ENCODE measurements at places on chromosomes 5 and 9.
A peak's percentile ranks its signal among the peaks of the same experiment; 100 is the strongest.

DNA sequence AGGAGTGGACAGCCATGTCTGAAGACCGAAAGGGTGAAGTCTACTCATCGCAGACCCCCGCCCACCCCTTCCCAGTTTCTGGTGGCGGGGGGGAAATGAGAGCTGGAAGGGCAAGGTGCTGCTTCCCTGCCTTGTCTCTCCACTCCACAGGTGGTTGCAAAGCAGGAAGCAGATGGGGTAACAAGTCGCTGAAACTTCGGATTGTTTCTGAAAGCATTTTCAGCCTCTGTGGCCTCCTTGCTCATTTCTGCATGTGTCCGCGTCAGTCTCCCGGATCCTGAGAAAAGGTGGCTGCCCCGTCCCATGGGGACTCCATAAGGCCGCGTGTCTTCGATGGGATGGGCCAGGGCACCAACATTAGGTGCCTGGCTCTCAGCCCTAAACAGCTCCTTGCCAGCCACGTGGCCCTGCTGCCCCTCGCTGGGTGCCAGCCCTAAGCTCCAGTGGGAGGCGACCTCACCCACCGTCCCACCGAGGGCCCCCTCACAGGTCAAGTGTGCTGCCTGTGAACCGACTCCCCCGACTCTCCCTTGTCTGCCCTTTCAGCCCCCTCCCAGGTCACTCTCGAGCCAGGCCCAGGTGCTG, 971 bp downstream of the PHYKPL start:
- no peak for DNase-seq

DNA sequence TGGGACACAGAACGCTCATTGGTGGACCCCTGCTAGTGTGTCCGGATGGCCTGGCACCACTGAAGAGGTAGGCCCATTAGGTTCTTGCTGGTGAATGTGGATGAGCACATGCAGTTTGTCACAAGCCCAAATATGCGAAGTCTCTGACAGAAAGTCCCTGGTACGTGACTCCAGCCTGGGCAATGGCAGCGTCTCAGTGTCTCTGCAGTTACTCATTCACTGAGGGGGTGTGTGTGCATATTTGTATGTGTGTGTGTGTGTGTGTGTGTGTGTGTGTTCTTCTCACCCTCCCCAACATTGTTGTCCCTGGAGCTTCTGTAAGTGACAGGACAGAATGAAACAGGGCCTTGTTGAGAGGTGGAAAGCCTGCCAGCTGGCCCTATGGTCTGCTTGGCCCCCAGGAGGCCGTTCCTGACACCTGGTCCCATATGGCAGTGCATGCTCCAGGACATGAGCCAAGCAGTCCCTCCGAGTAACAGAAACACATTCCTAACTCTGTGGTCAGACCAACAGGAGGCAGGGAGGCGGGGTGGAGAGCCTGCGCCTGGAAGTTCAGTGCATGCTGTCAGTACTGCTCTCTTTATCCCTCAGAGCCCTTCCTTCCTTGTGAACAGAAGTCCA, 169.9 kb downstream of the SLC28A3 start:
- DNase-seq: peak; percentile 61

- DNase-seq: no peak
These were observed 42.9 kb downstream of the ITGA1 start for GRCh38 chr5:52830650-52831049.

DNA sequence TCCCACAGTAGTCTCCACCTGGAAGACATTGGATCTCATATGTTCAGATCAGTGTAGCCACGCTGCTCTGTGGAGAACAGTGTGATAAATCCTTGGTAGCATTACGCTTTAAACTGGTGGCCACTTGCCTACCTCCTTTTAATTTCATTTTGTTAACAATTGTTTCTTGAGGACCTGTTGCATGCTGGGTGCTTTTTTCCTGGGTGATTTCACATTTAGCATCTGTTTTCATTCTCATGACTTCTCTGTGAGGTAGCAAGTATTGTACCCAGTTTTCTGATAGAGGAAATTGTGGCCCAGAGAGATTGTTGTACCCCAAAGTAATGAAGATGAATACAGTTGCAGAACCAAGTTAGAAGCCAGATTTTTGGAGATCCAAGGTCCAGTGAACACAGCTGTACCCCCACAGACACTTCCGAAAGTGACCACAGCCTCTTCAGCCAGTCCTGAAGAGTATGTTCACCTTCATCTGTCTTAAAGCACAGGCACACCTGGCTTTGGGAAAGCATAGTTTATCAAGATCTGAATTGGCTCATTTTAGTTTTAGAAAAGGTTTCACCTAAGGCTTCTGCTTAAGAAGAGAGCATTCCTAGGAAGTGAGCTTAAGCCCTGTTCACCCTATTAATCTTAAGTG, 75.2 kb downstream of the F2RL2 start:
- no peak for DNase-seq

DNA sequence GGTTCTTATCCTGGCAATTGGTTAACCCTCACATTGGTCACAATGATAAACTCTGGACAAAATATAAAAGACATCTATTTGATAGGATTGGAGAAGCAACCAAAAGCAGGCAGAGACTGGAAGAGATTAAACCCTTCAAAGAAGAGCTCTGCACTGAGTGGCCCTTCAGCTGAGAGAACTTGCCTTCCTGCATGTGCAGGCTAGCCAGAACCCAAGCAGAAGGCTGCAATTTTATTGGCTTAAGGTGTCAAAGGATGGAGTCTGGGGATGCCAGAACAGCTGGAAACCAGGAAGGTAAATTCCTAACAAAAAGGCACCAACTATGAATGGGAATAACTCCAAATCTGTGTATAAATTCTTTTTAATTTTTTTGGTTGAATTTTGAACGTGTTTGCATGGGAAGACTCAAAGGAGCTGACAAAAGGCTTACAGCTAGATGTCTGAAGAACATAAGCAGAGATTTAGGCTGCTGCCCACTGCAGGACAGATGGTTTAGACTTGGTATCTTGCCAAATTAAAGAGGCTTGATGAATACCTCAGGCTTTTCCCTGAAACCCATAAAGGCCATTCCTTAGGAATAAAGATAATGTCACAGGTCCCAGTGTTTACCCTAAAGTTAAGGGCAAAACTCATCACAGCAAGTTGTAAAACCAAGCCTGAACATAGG, 66.3 kb downstream of the NR2F1 start:
- no peak for DNase-seq

DNA sequence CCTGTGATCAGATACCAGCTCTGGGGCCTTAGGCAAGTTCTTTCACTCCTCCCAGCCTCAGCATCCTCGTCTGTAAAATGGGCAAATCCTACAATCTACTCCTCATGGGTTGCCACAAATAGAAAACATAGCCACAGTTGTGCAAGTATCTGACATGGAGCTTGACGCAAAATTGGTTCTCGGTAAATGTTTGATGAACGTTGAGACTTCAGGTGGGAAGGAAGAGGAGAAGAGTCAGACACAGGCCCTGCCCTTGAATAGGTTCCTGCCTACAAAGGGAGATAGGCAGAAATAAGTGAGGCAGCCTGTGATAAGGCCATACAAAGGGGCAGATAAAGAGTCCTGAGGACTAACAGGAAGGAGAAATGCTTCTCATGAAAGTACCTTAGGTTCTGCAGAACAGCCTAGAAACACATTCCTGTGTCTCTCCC, 26.1 kb upstream of the CPEB4 start:
- no peak for DNase-seq

- no peak for DNase-seq
These were observed 196.2 kb upstream of the TARS1 start for GRCh38 chr5:33244441-33245150.

DNA sequence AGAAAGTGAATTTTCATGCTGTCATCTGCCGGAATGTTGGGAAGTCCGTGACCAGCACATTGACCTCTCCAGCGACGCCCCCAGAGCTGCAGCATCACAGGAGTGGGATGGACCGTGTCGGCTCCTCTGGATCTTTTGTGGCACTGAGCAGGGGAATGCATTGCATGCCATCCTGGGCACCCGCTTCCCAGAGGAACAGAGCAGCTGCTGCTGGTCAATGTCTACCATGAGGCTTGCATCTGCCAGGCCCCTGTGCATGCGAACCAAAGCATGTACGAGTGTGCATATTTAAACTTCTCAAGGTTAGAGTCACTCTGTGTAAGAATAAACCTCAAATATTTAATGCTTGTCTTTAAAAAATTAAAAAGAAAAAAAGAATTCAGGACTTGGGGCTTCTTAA, 414.8 kb downstream of the GADD45G start:
- DNase-seq: no peak

DNA sequence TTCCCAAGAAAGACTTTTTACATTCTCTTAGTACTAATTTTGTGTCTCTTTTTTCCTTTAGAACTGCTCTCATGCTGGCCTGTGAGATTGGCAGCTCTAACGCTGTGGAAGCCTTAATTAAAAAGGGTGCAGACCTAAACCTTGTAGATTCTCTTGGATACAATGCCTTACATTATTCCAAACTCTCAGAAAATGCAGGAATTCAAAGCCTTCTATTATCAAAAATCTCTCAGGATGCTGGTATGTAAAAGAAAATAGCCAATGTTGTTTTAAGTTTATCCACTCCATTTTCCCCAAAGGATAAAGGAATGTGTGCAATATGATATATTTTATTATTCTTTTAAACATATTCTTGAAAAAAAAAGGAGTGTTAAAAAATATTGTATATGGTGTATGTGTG, 27.3 kb upstream of the TTC23L start:
- DNase-seq: no peak
